Cardiac muscle cell (in vitro differentiated cells and primary cell): ENCODE measurements at places on chromosomes 4 and X. TPM values are rescaled to one million over a fixed set of nuclear protein-coding genes. Genes with fewer than 3 reads are reported as not detected.

DNA sequence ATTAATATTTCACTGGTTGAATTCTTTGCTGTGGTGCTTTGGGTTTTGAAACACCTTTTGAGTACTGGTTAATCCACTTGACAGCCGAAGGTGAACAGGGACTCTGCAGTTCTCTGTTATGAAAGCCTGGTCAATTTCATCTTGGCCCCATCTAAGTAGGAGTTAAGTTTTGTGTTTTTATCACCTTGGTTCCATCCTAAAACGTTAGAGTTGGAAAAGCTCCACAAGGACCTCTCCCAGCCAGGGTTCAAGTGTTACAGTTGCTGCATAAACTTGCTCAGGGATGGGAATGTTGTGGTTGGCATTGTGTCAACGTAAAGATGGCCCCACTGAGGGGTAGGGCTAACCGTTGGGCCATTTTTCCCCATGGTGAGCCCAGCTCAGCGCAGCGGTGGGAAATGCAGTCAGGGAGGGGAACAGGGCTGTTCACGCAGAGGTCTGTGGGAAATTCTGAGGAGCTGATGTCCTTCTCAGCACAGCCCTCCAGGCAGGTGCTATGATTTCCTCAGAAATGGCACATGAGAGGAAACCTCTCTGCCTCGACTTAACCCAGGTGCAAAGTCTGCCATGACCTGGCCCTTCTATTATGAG lies 188.7 kb downstream of the STIM2 start:
- DNase-seq: no peak
- H3K27me3 ChIP-seq: no peaks in the 10 kb centered on the region
- no peaks in the 10 kb centered on the region for H3K4me1 ChIP-seq
- H3K4me3 ChIP-seq: no peak overlapping the region

GRCh38 chr4:100510551-100510950 lies 7.3 kb downstream of the EMCN start:
- no peak overlapping the region for H3K27ac ChIP-seq
- H3K27me3 ChIP-seq: no peaks in the 10 kb centered on the region
- H3K4me1 ChIP-seq: no peaks in the 10 kb centered on the region
- H3K4me3 ChIP-seq: no peak overlapping the region

DNA sequence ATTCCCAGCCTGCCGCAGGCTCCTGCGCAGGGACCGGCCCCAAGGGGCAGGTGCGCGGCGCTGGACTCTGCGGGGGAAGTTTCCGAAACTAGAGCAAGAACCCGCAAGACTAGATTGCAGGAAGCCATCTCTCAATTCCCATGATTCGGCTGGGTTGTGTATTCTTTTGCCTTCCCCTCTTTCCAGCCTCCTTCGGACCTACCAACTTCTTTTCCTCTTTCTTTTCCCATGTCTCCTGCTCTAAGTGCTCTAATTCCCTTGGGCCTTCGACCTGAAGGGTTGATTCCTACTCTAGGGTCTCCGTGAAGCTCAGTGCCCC lies 645 bp upstream of the OPHN1 start:
- H3K4me1 ChIP-seq: no peaks in the 10 kb centered on the region
- no peak overlapping the region for H3K27ac ChIP-seq

GRCh38 chr4:89639395-89639794 lies 197.6 kb downstream of the SNCA start:
- H3K4me3 ChIP-seq: no peak overlapping the region
- H3K27me3 ChIP-seq: no peaks in the 10 kb centered on the region
- H3K27ac ChIP-seq: no peak overlapping the region
- DNase-seq: no peak
- H3K4me1 ChIP-seq: no peaks in the 10 kb centered on the region

GRCh38 chr4:37799941-37800554 lies 26.4 kb upstream of the PGM2 start:
- H3K4me3 ChIP-seq: no peak overlapping the region
- DNase-seq: no peak
- H3K36me3 ChIP-seq: no peaks in the 10 kb centered on the region
- H3K27me3 ChIP-seq: no peaks in the 10 kb centered on the region

DNA sequence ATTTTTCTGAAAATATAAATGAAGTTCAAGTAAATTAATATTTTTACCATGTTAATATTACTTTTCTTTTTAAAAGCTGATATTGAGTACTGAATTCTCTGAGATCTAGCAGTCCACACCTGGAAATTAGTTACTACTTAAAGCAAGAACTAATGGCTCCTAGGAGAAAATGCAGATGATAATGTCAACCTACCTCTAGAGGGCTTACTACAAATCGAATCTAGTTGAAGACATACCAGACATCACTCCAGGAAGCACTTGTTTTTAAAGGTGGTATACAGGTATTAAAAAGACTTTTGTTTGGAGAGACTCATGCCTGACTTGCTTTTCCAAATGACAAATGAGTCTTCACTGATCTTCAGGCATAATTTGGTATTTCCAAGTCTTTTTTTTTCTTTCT lies 516.4 kb upstream of the BOD1L1 start:
- H3K27me3 ChIP-seq: no peaks in the 10 kb centered on the region
- no peak overlapping the region for H3K27ac ChIP-seq
- H3K36me3 ChIP-seq: no peaks in the 10 kb centered on the region
- DNase-seq: no peak

- no peak overlapping the region for H3K27ac ChIP-seq
- H3K27me3 ChIP-seq: no peaks in the 10 kb centered on the region
- no peak for DNase-seq
- H3K36me3 ChIP-seq: no peaks in the 10 kb centered on the region
Measured at GRCh38 chrX:30892591-30892990, 3.5 kb upstream of the TAB3 start.

DNA sequence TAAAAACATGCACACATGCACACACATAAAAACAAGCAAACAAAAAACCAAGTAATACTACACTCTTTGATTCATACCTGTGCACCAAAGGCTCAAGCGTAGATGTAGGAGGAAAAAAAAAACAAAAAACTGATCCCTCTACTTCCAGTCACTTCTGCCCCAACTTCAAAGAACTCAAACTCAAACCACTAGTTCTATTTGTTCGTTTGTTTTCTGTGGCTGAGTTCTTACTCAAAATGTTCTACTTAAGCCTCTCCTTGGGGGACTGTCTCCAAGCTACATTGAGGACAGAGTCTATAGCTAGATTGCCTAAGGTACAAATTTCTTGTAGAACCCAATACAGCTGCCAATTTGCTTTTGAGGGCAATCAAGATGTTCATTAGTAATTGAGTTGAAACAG lies 171.0 kb upstream of the ATOH1 start:
- no peak overlapping the region for H3K27ac ChIP-seq
- no peaks in the 10 kb centered on the region for H3K4me1 ChIP-seq
- DNase-seq: no peak
- H3K27me3 ChIP-seq: no peaks in the 10 kb centered on the region

GRCh38 chr4:183073838-183074145 lies 25.3 kb upstream of the WWC2 start:
- no peak for DNase-seq
- H3K4me3 ChIP-seq: no peak overlapping the region
- no peaks in the 10 kb centered on the region for H3K4me1 ChIP-seq
- H3K36me3 ChIP-seq: no peaks in the 10 kb centered on the region

DNA sequence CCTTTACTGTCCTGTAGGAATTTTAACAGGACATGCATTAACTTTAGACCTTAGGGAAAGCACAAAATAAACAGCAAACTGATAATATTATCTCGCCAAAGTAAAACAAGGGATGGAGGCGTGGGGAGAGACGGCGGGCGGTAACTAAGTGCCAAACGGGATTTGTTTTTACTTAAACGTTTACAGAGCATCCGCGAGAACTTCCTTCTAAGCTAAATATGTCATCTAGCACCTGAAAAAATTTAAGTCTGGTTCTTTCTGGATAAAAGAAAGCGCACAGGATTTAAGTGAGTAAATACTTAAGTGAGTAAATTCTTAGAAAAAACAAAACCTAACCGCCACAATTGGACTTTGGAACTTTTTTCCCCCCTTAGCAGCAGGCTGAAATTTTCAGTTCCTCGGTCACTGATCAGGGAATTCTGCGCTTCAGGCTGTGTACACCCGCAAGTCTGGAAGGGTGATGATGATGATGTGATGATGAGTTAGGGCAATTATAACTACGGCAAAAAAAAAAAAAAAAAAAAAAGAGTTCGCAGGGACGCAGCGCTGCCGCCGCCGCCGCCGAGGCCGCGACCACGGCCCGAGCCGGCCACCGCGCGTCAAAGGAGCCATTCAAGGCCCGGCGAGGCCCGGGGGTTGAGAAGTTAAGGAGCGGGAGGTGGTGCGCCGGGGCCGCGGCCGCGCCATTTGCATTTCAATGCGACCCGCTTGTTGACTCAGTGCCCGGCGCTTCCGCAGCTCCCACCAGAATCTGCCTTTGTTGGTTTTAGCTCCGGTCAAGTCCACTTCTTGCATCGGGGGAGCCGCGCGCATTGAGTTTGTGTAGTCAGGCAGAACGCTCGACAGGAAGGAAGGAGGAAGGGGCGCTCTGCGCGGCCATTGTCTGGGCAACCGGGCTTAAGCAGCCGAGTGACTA lies 108.8 kb downstream of the SPRY1 start:
- H3K27ac ChIP-seq: peak overlapping the region; percentile 40
- H3K4me1 ChIP-seq: no peaks in the 10 kb centered on the region
- peak overlapping the region; percentile 32 for H3K4me3 ChIP-seq
- peak; percentile 76 for DNase-seq
- H3K27me3 ChIP-seq: no peaks in the 10 kb centered on the region

GRCh38 chrX:136816975-136817374 lies 36.2 kb upstream of the ARHGEF6 start:
- H3K27me3 ChIP-seq: no peaks in the 10 kb centered on the region
- no peak overlapping the region for H3K27ac ChIP-seq
- H3K4me3 ChIP-seq: no peak overlapping the region
- no peaks in the 10 kb centered on the region for H3K4me1 ChIP-seq
- DNase-seq: peak; percentile 21

DNA sequence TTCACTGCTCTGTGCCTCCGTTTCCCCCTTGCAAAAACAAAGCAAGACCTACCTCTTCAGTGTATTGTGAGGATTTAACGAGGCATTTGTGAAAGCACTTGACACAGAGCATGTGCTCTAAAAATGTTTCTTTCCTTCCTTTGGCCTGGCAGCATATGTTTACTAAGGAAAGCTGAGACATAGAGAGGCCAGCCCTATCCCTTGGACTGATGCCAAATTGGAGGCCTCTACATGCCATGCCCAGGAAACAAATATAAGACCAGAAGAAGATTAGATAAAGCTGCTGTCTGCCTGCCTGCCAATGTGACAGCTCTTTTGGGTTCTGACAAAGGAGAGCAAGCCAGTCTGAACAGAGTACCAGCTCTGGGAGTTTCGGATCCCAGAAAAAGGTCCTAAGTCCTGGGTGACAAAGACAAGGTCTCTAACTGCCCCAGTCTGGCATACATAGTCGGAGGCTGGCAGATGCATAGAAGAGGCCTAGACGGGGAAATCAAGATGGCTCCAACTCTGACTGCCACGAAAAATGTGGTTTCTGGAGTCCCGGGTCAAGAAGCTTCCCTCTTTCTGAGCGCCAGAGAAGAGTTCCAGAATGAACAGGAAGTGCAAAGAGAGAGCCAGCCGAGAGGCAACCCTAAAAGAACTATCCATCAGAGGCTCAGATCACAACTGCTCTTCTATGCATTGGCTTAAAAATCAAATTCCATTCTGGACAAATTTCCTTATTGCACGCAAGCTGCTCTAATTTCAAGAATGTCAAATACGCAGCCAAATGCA lies 25.8 kb downstream of the OTUD6A start:
- H3K36me3 ChIP-seq: no peaks in the 10 kb centered on the region
- no peaks in the 10 kb centered on the region for H3K27me3 ChIP-seq
- peak; percentile 39 for DNase-seq
- no peak overlapping the region for H3K4me3 ChIP-seq

GRCh38 chrX:150459196-150459595 lies 96.1 kb downstream of the MAMLD1 start:
- no peak overlapping the region for H3K27ac ChIP-seq
- no peaks in the 10 kb centered on the region for H3K4me1 ChIP-seq
- H3K36me3 ChIP-seq: no peaks in the 10 kb centered on the region

DNA sequence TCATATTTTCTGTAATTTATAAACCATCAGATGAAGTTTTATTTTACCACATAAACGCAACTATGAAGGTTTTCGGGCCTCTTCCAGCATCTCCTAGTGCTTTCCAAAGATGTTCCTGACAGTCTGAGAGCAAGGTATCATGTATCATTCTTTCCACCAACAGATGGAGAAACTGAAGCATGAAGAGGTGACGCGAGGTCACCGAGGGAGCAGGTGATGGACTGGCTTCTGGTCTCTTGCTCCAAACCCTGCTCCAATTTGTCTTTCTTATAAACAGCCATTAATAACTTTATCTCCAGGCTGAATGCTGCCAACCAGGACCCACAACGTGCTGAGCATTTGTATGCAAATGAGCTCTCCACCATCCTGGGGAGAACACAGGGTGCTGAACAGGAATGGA lies 86.3 kb upstream of the MAML3 start:
- no peak overlapping the region for H3K27ac ChIP-seq
- no peak for DNase-seq
- H3K27me3 ChIP-seq: no peaks in the 10 kb centered on the region
- H3K36me3 ChIP-seq: no peaks in the 10 kb centered on the region
- H3K4me3 ChIP-seq: no peak overlapping the region

DNA sequence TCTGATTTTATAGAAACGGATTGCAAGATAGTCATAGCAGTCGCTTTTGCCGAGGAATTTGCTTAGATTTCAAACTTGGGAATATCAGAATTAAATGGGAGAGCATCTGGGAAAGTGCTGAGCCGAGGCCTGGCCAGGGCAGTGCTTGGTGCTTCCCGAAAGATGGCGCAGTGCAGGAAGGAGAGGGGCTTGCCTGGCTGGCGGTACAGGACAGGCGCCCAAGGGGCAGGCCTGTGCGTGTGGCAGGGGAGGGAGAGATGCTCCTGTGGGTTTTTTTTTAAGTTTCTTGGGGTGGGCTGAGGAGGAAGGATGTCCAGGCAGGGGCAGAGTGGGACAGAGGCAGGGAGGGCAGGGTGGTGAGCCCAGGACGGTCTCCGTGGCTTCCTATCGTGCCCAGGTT lies 241.1 kb downstream of the AFAP1 start:
- no peak overlapping the region for H3K27ac ChIP-seq
- no peaks in the 10 kb centered on the region for H3K36me3 ChIP-seq
- no peak overlapping the region for H3K4me3 ChIP-seq
- DNase-seq: no peak

GRCh38 chr4:67565284-67565683 lies 6.8 kb downstream of the STAP1 start:
- H3K4me3 ChIP-seq: no peak overlapping the region
- DNase-seq: no peak
- no peaks in the 10 kb centered on the region for H3K36me3 ChIP-seq
- H3K27ac ChIP-seq: no peak overlapping the region

Gene AMTN
- not detected in 2 replicates for total RNA-seq

Gene ZNF630
- total RNA-seq: 1.2 and 1.6 TPM in 2 replicates

Gene IRS4
- 0.35 TPM in 1 of 2 replicates, not detected in the other for total RNA-seq

Gene F11
- total RNA-seq: not detected in 2 replicates
